ENCODE measurements at places on chromosomes 3 and 15.

- no peak for DNase-seq
Observed at GRCh38 chr3:36416599-36416998, 36.3 kb downstream of the STAC start.

DNA sequence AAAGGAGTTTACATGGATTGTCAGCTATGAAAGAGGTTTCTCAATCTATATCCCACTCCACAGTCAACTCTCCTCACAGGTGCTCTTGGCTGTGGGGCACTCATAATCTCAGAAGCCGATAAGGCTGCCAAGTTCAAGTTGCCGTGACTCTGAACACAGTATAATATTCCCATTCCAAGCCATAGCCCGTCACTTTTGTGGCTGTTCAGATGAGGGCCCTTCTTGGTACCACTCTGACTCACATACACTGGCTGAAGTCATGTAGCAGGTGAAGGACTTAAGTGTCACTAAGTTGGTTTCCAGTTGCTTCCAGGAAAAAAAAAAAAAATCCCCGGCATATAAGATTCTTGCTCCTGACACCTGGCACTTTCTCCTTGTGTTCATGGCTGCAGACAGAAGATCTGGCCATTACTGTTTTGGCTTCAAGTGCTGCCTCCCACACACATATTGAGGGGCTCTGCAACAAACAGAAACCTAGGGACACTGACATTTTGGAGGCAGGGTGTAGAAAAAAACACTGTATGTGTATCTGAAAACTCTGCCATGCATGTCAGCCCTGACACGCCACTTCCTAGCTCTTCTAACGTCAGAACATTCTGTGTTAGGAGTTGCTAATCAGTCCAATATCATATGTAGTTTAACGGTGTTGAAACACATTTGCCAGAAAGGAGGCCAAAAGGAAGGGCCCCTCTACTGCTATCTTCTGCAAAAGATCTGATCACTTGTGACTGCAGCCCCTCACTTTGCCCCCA is 170.2 kb upstream of the ICE2 start:
- no peak for DNase-seq

GRCh38 chr15:59687836-59688235 is 1.3 kb downstream of the BNIP2 start:
- peak; percentile 64 for DNase-seq

- DNase-seq = no peak
Observed at GRCh38 chr15:36671017-36671416, 91.6 kb downstream of the CDIN1 start.

GRCh38 chr3:13087320-13087990 is 14.2 kb upstream of the IQSEC1 start:
- no peak for DNase-seq

GRCh38 chr3:172915911-172916514 is 165.5 kb downstream of the ECT2 start:
- no peak for DNase-seq

DNA sequence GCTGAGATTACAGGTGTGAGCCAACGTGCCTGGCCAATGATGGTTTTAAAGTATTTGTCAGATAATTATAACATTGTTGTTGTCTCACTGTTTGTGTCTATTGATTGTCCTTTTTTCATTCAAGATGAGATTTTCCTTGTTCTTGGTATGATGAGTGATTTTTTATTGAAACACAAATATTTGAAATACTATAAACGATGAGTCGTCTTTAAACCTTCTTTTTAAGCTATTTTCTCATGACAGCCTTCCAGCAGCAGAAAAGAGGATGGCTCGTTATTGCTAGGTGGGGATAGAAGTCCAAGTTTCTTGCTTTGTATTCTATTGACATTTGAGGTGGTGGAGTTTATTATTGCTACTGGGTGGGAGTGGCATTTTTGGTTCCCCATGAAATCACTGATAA is 61.7 kb upstream of the MDFIC2 start:
- DNase-seq = no peak

DNA sequence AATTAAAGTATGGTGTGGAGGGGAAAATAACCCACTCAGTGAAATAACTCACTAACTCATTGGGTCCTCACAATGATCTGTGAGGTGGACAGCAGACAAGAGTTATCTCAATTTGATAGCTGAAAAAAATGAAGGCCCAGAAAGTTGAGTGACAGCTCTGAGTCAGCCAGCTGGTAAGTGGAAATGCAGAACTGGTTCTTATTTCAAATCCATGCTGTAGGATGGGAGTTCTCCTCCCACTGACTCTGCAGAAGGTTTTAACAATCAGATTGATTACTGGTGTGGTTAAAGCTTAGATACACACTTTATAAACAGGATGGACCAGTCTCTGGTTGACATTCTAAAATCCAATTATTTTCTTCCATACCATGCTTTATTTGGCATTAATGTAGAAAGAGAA is 87.0 kb upstream of the LMOD3 start:
- no peak for DNase-seq

DNA sequence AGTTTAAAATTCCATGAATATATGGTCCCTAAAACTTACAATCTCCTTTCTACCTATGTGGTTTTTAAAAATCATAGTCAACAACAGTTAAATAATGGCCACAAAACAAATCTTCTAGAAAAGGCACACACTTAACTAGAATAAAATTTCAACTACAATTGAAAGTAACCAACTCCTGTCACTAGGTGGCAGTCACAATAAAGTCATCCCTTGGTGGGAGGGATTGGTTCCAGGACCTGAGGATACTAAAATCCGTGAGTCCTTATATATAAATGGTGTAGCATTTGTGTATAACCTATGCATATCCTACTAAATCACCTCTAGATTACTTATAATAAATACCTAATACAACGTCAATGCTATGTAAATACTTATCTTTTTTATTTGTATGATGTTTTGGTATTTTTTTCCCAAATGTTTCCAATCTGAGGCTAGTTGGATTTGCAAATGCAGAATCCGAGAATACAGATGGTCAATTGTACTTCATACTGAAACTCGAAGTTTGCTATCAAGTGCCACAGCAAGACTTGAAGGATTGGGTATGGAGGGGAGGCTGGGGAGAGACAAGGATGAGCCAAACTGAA is 172.6 kb downstream of the FMN1 start:
- DNase-seq = peak; percentile 86

- no peak for DNase-seq
Observed at GRCh38 chr3:45892161-45892560, 5.8 kb downstream of the CCR9 start.

GRCh38 chr3:196141052-196141865 is 59.4 kb upstream of the TFRC start:
- no peak for DNase-seq

GRCh38 chr15:101501703-101502373 is 12.3 kb upstream of the PCSK6 start:
- DNase-seq = peak; percentile 63

DNA sequence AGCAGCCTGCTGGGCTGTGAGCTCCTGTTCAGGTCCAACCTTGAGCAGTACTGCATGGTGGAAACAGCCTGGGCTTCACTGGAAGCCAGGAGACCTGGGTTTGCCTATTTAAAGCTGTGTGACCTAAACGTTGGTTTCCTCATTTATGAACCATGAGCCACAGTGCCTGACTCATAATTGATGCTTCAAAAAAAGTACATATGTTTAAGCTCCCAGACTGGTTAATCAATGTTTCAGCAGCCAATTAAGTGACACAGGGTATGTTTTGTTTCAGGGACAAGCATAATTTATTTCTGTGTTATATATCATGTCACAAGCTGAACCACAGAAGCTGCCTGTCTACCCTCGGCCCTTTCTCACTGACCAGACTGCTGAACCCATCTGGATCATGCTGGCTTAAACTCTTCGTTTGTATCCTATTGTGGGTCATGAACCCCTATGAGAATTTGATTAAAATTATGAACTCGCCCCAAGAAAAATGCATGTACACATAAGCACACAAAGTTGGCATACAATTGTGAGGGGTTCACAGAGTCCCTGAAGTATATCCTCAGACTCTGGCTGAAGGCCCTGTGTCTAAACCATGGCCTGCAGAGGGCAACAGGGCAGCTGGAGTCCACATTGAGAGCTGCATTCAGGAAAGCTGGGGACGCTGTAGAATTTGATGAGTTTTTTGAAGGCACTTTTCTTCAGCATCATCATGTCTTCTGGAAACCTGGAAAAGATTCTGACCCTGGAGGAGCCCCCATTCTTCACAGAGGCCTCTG is 23.7 kb downstream of the HDC start:
- DNase-seq = no peak

DNA sequence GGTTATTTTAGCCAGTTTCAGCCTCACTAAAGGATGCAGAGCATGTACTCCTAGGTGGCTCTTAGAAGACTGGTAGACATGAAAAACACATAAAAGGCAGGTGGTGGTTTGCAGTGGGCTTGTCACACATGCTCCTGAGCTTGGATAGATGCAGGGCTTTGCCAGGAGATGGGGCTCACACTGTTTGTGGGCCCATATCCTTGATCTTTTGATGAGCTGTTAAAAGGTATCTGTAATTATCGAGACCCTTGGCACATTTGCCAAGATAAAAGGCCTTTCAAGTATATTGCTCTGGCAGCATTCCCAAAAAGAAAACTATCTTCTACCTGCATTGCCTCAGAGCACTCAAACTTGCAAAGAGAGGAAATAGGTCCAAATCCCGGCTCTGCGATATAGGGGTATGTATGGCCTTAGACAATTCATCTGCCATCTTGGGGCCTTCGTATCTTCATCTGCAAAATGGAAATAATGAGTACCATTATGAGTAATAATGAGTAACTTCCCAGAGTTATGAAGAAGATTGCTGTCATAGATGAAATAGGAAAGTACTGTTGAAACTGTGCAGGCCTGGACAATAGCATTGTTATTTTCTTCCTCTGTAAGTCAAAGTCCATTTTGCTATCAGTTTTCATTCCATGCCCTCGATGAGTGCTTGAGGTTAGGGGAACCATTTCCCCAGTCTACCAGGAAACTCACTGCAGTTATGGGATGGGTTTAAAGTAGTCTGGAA is 172.7 kb downstream of the SYNPR start:
- DNase-seq = peak; percentile 33

GRCh38 chr3:10505050-10505790 is at the start of gene ATP2B2:
ATP2B2 (minus strand) TSS chr3:10505586; CDS start chr3:10449543, 56,043 bp downstream.
- DNase-seq = no peak

DNA sequence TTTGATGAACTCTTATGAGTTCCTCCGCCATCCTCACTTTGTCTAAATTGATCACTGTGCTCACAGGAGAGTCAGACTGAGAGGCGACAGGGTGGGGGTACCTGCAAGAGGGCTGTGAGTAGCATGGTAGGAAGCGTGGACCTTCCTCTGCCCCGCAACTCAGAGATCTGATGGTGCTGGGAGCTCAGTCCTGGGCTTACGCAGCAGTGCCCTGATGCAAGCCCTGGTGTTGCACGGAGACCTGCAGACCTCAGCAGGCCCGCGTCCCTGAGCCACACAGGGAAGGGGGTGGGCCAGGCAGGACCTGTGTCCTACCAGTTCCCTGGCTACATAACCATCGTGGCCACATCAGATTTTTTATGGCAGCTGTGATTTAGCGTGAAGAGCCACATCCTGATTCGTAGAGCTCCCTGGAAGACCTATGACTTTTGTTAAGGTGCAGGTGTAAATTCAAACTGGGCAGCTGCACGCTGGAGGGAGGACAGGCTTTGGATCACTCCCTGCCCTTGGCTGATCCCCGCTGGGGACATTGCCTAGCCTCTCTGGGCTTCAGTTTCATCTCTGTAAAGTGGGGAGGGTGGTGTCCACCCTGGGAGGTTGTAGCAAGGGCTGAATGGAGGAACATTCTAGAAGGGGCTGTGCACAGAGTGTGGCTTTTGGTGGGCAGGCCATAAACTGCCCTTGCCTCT is 176.1 kb downstream of the KLF13 start:
- no peak for DNase-seq

GRCh38 chr3:153072856-153073255 is 89.2 kb upstream of the RAP2B start:
- DNase-seq = no peak

GRCh38 chr15:42616107-42616506 is 40.7 kb downstream of the STARD9 start:
- DNase-seq = no peak

DNA sequence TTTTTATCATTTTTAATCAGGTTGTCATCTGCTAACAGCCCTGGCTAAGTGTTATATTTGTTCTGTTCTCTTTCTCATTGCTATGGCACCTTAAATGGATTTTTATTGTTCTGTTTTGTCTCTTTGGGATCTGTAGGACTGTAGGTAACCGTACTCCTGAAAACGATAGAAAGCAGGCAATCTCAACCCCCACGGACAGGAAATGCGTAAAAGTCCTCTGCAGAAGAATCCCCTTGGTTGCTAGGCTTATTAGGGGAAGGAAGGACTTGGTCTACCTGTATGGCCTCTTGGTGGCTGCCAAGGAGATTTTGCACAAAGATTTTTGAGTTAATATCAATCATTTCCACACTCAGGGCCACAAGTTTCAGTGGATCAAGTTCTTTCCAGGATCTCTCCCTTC is 571.9 kb upstream of the ZNF385D start:
- no peak for DNase-seq

DNA sequence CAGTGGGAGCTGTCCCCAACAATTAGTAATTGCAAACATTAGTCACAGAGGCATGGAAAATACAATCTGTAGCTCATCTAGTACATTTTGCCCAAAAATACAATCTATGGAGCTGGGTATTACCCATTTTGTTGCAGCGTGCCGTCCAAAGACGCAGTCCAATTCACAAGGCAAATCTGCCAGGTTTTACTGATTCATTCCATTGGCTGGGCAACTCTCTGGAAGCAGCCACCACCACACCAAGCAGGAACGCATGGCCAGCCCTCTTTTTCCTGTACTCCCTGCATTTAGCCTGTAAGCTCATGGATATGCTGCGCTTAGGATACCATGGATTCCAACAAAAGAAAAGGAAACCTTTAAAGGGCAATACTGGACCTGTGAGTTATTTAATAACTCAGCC is 60.5 kb upstream of the ARRDC4 start:
- DNase-seq = no peak

DNA sequence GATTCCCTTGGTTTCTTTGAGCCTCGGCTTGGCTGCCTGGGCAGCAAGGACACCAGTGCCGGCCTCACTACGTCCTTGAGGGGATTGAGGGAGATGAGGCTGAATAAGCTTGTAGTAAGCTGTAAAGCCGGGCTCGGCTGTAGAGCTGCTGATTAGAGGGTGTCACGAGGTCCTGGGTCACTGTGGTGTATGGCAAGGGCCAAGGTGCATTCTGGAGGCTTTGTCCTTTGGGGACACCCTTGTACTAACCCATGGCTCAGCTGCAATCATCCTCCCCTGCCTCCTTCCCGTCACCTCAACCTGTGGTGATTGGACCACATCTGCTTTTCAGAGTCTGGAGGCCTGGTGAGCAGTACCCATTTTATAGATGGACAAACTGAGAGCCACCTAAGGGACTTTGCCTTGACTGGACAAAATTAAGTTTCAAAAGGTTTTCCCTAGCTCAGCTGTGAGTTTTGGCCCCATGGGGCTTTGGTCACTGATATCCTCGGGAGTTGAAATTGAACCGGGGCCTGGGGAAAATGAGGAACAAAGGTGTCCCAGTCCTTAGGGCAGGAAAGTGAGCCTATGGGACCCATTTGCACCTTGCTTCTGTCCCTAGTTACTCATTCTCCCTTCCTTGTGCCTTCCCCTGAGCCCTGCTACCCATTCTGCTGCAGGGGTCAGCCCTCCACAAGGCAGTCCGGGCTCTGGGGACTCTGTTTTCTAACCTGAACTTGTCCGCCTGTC is 2.4 kb downstream of the SLC6A6 start:
- DNase-seq = no peak

GRCh38 chr3:45272032-45272810 is 46.1 kb upstream of the TMEM158 start:
- no peak for DNase-seq
